ENCODE measurements at places on chromosomes 2 and 18. TPM values are rescaled to one million over a fixed set of nuclear protein-coding genes. Genes with fewer than 3 reads are reported as not detected.

The DQX1 gene
- total RNA-seq: not detected

- DNase-seq: no peak
These were observed 2.9 kb upstream of the CLEC4F start for GRCh38 chr2:70823249-70823648.

DNA sequence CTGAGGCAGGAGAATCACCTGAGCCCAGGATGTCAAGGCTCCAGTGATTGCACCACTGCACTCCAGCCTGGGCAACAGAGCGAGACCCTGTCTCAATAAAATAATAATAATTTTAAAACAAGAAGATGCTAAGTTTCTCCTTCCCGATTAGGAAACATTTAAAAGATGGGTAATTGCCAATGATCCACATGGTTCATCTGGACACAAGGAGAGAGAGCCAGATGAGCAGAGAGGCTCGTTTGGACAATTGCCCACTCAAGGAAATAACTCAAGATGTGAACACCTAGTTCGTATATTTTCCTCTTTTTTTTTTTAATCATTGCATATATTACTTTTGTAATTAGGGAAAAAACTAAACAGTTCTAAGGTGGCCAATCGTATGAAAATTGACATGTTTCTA, 3.6 kb upstream of the ACTG2 start:
- no peak for DNase-seq

DNA sequence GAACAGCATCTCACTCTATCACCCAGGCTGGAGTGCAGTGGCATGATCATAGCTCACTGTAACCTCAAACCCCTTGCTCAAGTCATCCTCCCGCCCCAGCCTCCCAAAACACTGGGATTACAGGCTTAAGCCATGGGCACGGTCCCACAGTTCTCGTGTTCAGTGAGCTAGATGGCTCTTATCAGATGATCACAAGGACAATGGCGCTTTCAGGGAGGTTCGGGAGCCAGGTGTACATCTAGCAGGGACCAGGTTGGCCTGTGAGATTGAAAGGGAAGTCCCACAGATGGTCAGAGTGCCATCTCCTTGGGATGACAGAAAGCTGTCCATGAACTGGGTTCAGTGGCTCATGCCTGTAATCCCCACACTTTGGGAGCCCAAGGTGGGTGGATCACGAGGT, 14.1 kb upstream of the FHOD3 start:
- no peak for DNase-seq

- no peak for DNase-seq
These were observed 25.8 kb downstream of the PTPN18 start for GRCh38 chr2:130381619-130382018.

- DNase-seq: no peak
These were observed 89.5 kb downstream of the CALCRL start for GRCh38 chr2:187358531-187358930.
